ENCODE measurements at places on chromosomes 2 and 18.

DNA sequence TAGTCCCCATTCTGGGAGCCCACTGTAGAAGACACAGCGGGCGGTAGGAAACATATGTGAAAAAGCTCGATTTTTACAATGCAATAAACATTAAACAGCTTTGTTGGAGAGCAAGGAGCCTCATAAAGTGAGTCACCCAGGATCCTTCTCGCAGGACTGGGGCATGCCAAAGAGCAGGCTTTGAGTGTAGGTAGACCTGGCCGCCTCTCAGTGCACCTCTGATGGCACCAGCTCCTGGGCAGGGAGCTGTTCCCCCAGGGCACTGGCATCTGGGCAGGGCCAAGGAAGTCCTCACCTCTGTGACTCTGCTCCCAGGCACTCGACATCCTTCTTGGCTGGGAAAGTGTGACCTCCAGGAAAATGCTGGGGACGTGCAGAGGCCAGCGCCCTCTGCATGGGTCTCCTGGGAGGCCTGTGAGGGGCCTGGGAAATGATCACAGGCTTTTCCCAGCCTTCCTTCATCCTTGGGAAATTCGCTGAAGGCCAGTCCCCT is 94.2 kb downstream of the POLR1A start:
- no peak for DNase-seq

- no peak for DNase-seq
Measured at GRCh38 chr2:109342256-109342850, 213.3 kb downstream of the SH3RF3 start.

GRCh38 chr2:202790676-202791075 is 80.9 kb downstream of the ICA1L start:
- DNase-seq: no peak

DNA sequence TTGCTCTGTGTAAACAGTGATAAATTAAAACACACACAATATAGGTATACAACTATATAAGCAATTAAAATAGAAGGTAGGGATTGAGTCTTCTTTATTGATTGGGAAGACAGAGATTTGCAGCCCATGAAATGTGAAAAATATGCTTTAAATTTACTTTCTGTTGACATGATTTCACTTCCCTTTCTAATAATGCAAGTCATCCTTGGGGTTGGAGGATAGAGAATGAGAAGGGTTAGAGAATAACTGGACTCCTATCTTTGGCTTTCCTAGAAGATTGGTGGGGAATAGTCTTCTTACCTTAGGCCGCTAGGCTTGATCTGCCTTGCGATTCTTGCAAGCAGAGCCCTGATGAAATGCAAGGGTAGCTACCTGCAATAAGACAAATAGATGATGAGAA is 339.8 kb downstream of the NYAP2 start:
- DNase-seq: no peak

DNA sequence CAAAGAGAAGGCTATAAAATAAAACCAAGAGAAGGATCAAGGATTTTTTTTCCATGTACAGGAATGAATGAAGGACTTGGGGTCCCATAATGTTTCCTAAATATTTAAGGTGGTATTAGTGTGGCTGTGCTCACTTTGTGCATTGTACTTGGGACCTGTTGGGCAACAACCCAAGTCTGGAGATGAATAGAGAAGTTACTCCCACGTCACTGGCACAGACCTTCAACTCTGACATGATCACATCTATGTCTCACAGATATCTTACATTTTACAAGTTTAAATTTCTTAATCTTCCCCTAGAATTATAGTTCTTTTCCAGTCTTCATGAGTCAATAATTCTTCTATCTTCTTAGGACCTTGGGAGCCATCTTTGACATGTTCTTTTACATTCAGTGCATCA is 133.4 kb downstream of the PLCL1 start:
- no peak for DNase-seq

- DNase-seq: no peak
Measured at GRCh38 chr2:25816249-25816648, 62.0 kb downstream of the ASXL2 start.

GRCh38 chr2:226325526-226325925 is 474.1 kb downstream of the IRS1 start:
- DNase-seq: no peak

GRCh38 chr2:160242893-160243564 is 43.0 kb upstream of the ITGB6 start:
- DNase-seq: no peak

- no peak for DNase-seq
Measured at GRCh38 chr18:78579854-78580577, 399.6 kb upstream of the SALL3 start.

- DNase-seq: no peak
Measured at GRCh38 chr2:10471955-10472354, 23.8 kb upstream of the ODC1 start.

GRCh38 chr2:239807568-239807967 is 217.6 kb downstream of the NDUFA10 start:
- peak; percentile 27 for DNase-seq

DNA sequence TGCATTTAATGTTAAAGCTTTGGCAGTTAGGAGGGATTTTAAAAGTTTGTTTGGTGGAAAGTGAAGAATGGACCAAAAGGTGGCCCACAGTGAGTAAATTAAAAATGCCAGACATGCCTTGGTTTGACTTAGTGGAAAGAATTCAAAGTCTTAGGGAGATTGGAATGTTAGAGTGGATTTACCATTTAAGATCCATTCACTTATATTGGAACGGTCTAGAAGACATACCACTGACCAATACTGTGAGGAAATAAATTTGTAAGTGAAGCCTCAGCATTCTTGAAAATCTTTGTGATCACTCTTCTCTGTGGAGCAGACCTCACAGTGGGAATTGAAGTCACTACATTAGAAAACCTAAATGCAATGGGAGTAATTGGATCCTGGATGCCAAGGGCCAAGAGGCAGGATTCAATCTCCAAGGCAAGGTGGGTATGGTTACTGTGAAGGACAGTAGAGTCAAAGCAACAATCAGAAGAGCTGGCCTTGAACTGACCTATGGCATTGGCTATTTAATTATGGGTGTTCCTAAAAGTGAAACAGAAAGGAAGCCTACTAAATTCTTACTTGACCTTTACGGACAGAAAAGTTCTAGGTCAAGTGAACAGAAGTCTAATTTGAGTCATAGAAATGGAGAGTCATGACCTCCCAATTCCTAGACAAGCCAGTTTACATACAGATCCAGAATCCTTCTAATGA is 40.2 kb upstream of the VRK2 start:
- no peak for DNase-seq

GRCh38 chr2:74671479-74671878 is 17.4 kb downstream of the SEMA4F start:
- no peak for DNase-seq

GRCh38 chr2:197677483-197677882 is 2.1 kb upstream of the RFTN2 start:
- DNase-seq: no peak

DNA sequence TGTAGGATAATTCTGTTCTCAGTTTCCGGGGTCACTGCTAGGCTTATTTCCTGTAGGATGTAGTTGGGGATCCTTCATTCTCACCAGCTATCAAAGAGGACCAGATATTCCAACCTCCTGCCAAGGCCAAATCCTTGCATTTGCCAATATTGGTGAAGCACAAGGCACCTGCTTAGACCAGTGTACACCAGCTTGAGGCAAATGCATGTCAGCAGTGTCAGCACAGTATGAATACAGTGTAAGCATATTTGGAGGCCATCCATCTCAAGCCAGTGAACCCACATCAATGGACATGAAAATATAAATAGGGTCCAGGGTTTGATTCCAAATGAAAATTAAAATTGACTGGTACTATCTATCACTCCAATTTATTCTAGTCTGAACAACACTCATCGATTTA is 88.0 kb upstream of the MAPRE2 start:
- no peak for DNase-seq

- DNase-seq: no peak
Measured at GRCh38 chr18:10895976-10896375, 253.4 kb downstream of the PIEZO2 start.

DNA sequence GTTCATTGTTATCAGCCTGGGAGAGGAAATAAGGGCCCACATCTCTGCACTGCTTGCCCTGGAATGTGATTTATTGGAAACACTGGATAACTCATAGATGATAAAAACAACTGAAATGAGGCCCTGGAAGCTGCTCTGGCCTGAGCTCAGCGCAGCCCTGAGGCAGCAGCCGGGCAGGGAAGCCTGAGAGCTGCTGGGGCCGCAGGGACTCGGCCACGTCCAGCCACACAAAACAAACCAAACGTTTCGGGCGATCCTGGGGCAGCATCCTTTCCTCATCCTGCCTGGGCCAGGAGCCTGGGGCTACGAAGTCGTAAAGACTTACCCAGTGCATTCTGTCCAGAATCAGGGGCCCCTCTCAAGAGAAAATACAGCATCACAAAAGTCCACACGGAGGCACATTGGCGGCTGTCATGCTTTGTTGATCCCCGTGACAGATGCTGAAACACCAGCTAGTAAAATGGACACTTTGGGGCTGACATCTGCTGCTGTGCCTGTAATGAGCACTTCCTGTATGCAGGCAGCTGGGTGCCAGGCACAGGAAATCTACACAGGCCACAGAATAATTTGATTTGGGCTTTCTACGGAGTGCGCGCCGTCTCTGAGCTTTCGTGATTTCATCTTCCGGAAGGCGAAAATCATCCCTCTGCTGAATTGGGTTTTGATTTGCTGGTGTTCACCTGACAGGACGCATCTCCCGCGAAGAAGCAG is 250.6 kb downstream of the EIPR1 start:
- peak; percentile 42 for DNase-seq

- DNase-seq: no peak
Measured at GRCh38 chr18:12262748-12263147, 8.6 kb downstream of the CIDEA start.

GRCh38 chr2:112916625-112917247 is 5.8 kb downstream of the IL37 start:
- DNase-seq: no peak

DNA sequence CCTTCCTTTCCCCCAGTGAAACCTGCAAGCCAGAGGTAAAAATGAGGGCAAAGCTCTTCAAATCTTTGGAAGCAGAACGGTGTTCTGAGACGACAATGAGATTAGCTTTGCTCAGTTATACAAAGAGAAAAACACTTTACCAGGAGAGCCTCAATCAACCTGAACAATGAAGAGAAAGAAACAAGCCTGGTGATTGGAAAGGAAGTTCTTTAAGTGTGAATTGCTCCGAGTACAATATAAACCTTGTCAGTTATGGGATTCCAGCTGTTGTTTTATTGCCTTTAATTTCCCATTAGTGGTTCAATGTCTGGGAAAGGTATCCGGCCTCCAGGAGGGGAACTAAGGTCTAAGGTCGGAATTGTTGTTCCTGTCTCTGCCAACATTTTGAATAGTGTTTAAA is 901.6 kb downstream of the EPHA4 start:
- no peak for DNase-seq

DNA sequence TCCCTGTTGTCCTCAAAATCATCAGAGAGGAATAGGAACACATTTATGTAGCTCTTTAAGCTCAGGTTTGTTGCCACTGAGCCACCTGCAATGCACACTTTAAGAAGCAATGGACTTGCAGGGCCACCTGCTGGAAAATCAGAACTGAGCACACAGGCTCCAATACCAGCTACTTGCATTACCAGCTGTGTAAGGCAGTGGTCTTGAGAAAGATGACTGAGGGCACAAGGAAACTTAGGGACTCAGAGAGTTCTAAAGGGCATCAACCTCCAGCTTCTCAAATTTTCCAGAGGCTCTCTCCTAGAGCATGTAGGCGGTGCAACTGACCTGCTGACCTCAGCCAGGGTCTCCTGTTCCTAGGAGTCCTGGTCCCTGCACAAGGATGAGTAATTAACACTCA is 2.5 kb upstream of the CNDP2 start:
- no peak for DNase-seq

- no peak for DNase-seq
Measured at GRCh38 chr18:38427234-38427633, 861.6 kb upstream of the CELF4 start.

GRCh38 chr18:3217948-3218647 is 1.7 kb downstream of the MYOM1 start:
- no peak for DNase-seq

- no peak for DNase-seq
Measured at GRCh38 chr2:170123593-170123992, 54.4 kb upstream of the MYO3B start.

GRCh38 chr2:133489146-133489545 is 79.1 kb downstream of the NCKAP5 start:
- no peak for DNase-seq

DNA sequence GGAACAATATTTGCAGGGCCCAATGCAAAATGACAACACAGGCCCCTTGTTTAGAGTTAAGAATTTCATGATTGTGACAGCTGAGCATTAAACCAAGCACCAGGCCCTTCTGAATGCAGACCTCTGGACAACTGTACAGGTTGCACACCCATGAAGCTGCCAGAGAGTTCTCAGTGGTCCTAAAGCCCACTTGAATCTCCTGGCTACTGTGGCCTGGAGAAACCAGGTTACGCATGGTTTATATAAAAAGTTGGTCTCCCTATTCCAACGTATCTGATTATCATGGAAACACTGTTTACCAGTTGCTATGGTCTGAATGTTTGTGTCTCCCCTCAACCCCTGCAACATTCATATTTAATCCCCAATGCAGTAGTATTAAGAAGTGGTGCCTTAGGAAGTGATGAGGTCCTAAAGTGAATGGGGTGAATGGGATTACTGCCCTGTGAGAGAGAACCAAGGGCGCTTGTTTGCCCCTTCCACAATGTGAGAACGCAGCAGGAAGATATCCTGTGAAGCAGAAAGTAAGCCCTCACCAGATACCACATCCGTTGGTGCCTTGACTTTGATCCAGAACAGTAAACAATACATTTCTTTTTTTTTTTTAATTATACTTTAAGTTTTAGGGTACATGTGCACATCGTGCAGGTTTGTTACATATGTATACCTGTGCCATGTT is 48.0 kb upstream of the ANXA4 start:
- no peak for DNase-seq

DNA sequence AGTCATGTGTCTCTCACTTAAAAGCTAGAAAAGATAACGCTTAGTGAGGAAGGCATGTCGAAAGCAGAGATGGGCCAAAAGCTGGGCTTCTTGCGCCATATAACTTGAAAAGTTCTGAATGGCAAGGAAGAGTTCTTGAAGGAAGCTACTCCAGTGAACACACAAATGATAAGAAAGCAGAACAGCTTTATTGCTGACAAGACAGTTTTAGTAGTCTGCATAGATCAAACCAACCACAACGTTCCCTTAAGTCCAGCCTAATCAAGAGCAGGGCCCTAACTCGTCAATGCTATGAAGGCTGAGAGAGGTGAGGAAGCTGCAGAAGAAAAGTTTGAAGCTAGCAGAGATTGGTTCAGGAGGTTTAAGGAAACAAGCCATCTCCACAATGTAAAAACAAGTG is 55.7 kb downstream of the GALNT1 start:
- no peak for DNase-seq

DNA sequence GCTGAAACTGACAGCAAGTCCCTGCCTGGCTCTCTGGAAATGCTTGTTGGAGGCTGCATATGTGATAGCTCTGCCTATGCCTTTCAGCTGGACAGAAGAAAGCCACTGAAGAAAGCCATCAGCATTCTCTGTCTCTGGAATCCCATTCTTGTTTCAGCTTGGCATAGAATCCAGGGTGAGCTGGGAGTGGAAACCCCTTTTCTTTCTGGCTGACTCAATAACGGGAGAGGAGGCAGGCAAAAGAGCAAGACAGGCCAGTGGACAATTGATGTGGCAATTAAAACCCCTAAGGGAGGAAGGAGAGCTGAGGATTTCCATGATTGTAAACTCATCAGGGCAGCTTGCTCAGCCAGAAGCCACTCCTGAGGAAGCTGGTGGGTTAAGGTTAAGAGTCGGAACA is 208.1 kb downstream of the CLIP4 start:
- no peak for DNase-seq

GRCh38 chr18:34696671-34697070 is 13.4 kb upstream of the DTNA start:
- no peak for DNase-seq

GRCh38 chr2:48180557-48180956 is 274.3 kb upstream of the FBXO11 start:
- DNase-seq: no peak
